ENCODE measurements at places on chromosomes 2 and 18.
A peak's percentile ranks its signal among the peaks of the same experiment; 100 is the strongest.

DNA sequence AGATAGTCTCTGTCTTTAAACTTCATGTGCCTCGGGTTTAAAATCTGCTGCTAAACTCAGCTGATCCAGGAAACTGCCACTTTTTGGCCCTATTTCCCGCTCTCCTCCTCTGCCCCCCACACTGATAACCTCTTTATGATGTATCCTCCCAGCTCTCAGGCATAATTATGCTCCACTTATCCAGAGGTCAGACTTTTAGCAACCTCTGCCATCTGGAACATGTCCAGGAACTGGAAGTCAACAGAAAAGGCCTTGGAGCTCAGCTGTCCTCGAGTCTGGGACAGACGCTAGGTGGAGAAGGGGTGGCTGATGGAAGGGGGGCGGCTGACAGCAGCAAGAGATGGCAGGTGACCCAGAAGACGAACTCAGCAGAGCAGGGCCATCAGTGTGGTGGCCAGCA is 41.2 kb downstream of the ASAP2 start:
- peak; percentile 14 for DNase-seq

- DNase-seq, result no peak
These were observed 872 bp downstream of the RDH14 start for GRCh38 chr2:18559531-18560030.

- no peak for DNase-seq
These were observed 36.8 kb downstream of the KCNIP3 start for GRCh38 chr2:95333888-95334338.

DNA sequence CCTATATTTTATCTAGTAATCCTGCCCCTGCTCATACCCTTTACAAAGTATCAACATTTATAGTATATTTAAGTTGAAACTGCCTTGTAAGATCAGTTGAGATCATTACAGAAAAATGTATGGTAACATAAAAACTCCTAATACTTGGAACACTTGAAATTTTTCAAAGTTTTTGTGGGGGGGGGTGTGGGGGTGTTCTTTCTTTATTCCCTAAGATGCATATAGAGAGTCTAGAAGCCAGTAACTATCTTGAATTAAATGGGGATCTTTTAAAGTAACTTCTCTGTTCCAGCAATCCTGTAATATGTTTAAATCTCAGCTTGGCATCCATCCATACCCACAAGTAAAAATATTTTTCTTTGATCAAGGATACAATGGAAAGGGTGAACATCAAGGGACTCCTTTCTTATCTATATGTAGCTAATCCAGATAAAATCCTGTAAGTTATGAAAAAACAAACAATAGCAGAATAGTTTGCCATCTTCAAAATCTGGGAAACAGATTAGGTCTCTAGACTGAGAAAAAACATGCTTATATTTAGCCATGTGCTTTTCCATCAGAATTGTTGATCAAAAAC is 455.3 kb downstream of the MEIS1 start:
- no peak for DNase-seq

- DNase-seq, result no peak
These were observed 626 bp upstream of the VIT start for GRCh38 chr2:36695746-36696415.

- DNase-seq, result no peak
These were observed 7.2 kb upstream of the SIX3 start for GRCh38 chr2:44934038-44934982.

DNA sequence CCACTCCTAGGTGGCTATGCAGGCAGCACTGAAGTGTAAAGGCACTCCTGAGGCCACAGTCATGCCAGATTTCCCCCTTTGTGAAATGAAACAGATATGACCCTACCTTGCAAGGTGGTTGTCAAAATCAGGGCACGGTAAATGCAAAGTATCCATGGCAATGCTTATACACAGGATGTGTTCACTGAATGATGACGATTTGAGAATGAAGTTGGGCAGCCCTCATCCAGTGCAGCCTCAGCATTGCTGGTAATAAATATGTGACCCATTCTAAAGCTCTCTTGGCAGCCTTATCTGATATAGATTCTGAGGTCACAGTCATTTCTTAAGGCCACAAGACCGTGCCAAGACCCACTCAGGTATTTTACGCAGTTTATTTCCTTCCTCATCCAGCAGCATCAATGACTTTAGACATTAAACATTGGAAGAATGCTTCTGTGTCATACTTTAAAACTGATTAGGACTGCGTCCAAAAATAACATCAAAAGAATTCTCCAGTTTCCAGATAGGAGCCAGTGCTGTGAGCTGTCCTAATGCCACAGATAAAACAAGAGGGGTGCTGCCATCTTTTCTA is 125.5 kb upstream of the SERTAD2 start:
- DNase-seq, result no peak

DNA sequence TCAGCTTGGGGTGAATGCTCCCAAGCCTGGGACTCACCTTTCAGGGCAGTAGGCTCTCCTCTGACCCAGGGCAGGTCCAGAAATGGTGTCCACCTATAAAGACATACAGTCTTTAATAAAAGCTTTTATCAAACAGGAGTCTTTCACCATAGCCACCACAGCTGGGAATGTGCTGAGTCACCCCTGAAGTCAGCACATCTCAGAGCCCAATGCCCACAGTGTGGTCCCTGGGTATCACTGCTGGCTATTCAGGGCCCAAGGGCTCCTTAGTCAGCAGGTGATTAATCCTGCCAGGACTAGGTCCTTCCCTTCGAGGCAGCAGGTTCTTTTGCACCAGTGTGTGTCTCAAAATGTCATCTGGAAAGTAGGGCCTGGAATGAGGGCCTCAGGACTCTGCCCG is 181.9 kb downstream of the MEMO1 start:
- DNase-seq, result no peak

- no peak for DNase-seq
These were observed 86.7 kb upstream of the TMEM18 start for GRCh38 chr2:763766-764525.

GRCh38 chr2:214135966-214136365 is 274.9 kb upstream of the VWC2L start:
- DNase-seq, result no peak

DNA sequence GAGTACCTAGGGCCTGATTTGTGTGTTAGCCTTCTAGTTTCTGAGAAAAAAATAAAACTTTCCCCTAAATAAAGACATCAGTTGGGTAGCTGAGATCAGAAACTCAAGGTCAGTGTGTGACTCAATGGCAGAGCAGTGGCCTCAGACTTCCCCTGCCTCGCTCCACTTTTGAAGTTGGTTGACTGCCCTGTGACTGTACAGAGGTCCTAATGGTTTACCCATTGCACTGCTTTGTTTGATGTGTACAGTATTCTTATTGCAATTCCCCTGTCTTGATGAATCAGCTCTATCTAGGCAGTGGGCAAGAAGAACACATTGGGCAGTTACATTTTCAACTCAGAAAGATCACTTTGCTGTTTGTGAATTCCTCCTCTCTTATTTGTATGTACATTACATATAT is 315.7 kb downstream of the KCNS3 start:
- DNase-seq, result no peak

DNA sequence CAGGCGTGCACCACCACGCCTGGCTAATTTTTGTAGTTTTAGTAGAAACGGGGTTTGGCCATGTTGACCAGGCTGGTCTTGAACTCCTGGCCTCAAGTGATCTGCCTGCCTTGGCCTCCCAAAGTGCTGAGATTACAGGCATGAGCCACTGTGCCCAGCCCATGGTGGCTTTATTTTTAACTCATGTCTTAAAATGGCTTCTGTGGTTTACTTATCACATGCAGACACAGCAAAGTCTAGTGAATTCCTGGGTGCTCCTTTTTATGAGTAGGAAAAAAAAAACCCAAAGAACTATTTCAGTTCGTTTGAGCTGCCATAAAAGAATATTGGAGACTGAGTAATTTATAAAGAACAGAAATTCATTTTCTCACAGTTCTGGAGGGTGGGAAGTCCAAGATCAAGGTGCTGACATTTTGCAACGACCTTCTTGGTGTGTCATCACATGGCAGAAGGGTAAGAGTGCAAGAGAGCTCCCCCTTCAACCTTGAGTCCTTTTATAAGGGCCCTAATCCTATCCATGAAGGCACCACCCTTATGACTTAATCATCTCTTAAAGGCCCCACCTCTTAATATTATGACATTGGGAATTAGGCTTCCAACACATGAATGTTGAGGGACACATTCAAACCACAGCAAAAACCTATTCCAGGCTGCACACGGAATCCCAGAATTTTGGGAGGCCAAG is 12.6 kb upstream of the REL start:
- DNase-seq, result no peak

GRCh38 chr2:25079050-25079635 is 37.3 kb downstream of the EFR3B start:
- DNase-seq, result peak; percentile 61

GRCh38 chr2:164412831-164413230 is 208.5 kb downstream of the GRB14 start:
- no peak for DNase-seq

GRCh38 chr2:216807857-216808272 is 52.0 kb downstream of the TNP1 start:
- peak; percentile 97 for DNase-seq

DNA sequence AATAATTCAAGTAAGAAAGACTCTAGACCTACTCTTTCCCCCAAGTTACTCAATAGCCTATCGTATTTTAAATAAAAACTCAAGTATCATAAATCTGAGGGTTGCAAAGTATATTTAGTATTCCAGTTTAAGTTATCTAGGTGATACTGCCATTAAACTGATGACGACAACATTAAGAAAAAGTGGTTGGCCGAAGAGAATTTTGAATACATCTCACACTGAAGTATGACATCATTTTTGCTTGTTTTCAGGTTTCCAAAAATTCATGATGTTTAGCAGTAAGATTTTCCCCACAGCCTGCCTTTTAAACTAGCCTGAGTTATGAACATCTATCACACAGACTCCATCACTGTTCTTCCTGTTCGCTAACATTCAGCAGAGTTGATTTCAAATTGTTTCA is 102.1 kb upstream of the RAB27B start:
- DNase-seq, result no peak

GRCh38 chr2:69083235-69083748 is 70.3 kb downstream of the ANTXR1 start:
- DNase-seq, result no peak

DNA sequence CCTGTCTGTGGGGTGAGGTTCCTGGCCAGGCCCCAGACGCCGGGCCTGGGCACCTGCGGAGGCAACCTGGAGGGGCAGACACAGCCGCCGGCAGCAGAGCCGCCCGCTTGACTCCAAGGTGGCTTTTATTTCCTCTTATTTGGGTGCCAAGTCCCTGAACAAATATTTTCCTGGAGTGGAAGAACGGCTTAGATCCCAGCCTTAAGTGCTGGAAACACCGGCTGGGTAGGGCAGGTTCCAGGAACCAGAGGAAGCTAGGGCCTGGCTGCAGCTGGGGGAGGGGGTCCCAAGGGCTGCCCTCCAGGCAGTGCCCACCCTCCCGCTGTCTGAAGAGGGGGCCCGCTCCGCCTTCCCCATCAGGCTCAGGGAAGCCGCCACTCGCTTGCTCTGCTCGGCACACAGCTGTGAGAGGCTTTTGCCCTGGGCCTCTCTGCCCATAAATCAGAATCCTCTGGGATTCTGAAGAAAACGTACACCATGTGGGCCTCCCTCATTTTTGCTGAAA is 28.2 kb downstream of the SDC1 start:
- DNase-seq, result peak; percentile 92

- DNase-seq, result no peak
These were observed 905.6 kb downstream of the TSN start for GRCh38 chr2:122660786-122661634.

- no peak for DNase-seq
These were observed 106.9 kb downstream of the GATA6 start for GRCh38 chr18:22276334-22276713.

DNA sequence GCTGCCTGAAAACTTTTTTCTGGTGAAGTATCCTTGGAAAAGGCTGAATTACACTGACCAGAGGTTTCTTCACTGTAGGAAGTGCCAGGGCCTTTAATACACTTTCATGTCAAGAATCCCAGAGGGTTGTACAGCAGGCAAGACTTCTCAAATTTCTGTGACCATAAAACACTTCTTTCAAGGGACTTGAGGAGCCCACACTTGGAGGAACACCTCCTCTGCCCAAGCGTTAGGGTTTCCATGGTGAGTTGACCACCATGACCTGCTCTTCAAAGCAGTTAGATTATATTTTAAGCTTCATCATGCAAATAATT is 12.9 kb upstream of the SALL3 start:
- DNase-seq, result no peak

- no peak for DNase-seq
These were observed 218.7 kb upstream of the PIEZO2 start for GRCh38 chr18:11368020-11368419.

GRCh38 chr2:215517391-215517790 is 81.5 kb upstream of the FN1 start:
- no peak for DNase-seq

DNA sequence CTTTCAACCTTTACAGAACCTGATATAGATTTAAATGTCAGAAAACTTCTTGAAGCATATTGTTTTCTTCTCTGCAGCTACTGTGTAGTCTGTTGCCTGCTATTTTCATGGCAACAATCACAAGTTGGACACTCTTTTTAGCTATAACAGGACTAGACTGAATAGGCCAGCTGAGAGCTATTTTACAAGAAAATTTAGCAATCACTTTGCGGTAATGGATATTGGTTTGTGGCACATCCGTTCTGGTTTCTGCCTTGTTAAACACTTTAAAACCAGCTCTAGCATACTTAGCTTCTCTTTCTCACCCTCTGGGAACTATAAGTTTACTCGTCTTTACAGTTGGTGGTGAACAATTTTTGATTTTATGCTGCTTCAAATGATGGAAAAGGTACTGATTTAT is 125.7 kb downstream of the MAP2 start:
- no peak for DNase-seq

DNA sequence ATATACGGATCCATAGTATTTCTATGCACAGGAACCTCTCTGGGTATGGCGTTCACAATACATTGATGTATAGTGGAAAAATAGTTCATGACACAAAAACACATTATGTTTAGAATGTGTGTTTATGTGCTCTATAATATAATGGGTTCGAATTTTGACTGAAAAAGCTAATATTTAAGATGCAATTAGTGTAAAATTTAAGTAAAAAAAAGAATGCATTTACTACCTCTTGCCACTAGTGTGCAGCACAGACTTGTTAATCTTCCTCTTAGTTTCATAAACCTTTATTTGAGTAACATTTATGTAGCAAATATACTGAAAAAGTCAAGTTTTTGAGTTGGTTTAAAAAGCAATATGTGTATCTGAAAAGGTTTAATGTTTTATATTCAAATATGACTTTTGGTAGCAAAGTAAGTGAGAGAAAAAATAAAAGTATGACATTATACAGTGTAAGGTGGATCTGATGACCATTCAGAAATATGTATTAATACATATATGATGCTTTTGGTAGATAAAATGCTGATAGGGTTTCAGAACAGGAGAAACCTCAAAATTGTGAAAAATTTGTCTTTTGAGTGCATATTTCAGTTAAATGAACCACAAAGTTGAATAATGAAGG is 49.4 kb downstream of the CCDC102B start:
- DNase-seq, result no peak
